NCI-H2029 treated with DMSO at 0.1 percent for 48 hours (cell line): ENCODE measurements at places on chromosomes 12 and 14.
A peak's percentile ranks its signal among the peaks of the same experiment; 100 is the strongest.

DNA sequence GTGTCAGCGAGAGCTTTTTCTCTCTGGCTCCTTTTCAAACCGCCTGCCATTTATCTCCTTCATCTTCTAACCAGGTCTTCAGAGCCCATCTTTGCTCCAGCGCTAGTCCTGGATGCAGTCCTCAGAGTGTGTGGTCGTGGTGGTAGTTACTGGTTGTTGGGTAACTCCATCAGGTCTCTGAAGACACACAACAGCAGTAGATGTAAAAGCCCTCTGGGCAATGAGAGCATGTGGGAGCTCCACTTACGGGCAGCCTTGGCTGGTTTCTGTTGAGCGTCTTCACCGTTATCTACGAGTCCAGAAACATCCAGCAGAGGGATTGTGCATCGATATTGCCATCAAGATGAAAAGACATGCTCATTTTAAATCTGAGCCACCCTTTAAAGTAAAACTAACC is 61.2 kb downstream of the FBXL14 start:
- no peak for DNase-seq

GRCh38 chr14:41167040-41167439 is 439.6 kb upstream of the LRFN5 start:
- peak; percentile 3 for DNase-seq

GRCh38 chr12:56998981-56999380 is 7.4 kb downstream of the ZBTB39 start:
- no peak for DNase-seq

- DNase-seq: no peak
Observed at GRCh38 chr12:92942905-92943304, 13.8 kb upstream of the EEA1 start.

DNA sequence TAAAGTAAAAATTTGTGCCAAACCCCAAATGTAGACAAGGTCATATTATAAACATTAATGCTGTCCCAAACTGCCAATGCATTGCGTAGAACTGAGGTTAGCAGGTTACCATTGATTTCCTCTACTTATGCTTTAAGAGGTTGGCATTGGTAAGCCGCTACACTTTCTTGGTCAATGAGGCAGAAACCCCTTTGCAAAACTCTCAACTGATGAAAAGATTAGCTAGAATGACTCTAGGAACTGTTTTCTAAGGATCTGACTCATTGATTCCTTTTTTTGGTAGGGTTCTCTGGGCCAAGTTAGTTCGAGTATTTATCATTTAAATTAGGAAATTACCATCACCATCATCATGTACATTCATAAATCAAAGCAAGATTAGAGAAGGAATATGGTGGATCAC is 44.6 kb downstream of the HMGA2 start:
- DNase-seq: no peak
